Astrocyte (in vitro differentiated cells and primary cell): ENCODE measurements at places on chromosomes 7 and 10. TPM values are rescaled to one million over a fixed set of nuclear protein-coding genes. Genes with fewer than 3 reads are reported as not detected.

RNLS gene
- 6.9 and 9.2 TPM in 2 replicates for total RNA-seq

NCF1 gene
- not detected in 2 replicates for total RNA-seq

TFPI2 gene
- total RNA-seq = 66.2 and 74.8 TPM in 2 replicates

SDK1 gene
- 1.6 and 4.2 TPM in 2 replicates for total RNA-seq

FOXL3 gene
- total RNA-seq = not detected in 2 replicates

MPP7 gene
- 6.9 and 7.1 TPM in 2 replicates for total RNA-seq

CPA4 gene
- 98.6 and 111 TPM in 2 replicates for total RNA-seq

- no peak overlapping the region for H3K4me3 ChIP-seq
- H3K27ac ChIP-seq = peak overlapping the region; percentile 24
- H3K4me1 ChIP-seq = no peaks in the 10 kb centered on the region
- H3K36me3 ChIP-seq = no peaks in the 10 kb centered on the region
- no peaks in the 10 kb centered on the region for H3K27me3 ChIP-seq
- peak; percentile 77 for DNase-seq
Observed at GRCh38 chr7:80542398-80542797, 30.5 kb upstream of the GNAT3 start.

- no peak for DNase-seq
- H3K27ac ChIP-seq = no peak overlapping the region
- no peaks in the 10 kb centered on the region for H3K36me3 ChIP-seq
- H3K27me3 ChIP-seq = no peaks in the 10 kb centered on the region
- no peak overlapping the region for H3K4me3 ChIP-seq
Observed at GRCh38 chr10:127303105-127303504, 106.7 kb upstream of the INSYN2A start.

DNA sequence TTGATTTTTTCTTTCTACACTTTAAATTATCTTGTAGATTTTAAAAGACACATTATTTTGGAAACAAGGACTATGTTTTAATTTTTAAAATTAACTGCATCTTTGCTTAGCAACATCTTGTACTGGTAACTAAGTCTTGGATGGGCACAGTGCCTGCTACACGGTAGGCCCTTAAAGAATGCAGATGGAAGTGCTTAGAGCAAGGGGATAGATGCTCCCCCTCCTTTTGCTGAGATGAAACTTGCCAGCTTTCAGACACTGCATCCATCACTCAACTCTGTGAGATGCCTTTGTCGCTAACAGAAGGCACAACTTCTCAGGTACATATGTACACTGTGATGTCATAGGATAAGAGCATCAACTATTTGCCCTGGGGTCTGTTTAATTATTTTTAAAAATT lies 103.9 kb downstream of the LRRC18 start:
- no peak for DNase-seq
- H3K27ac ChIP-seq = no peak overlapping the region
- H3K4me3 ChIP-seq = no peak overlapping the region

GRCh38 chr10:110462166-110463095 lies 35.3 kb upstream of the DUSP5 start:
- no peak overlapping the region for H3K27ac ChIP-seq
- H3K4me3 ChIP-seq = no peak overlapping the region
- no peak for DNase-seq
- H3K36me3 ChIP-seq = no peaks in the 10 kb centered on the region
- H3K27me3 ChIP-seq = no peaks in the 10 kb centered on the region

DNA sequence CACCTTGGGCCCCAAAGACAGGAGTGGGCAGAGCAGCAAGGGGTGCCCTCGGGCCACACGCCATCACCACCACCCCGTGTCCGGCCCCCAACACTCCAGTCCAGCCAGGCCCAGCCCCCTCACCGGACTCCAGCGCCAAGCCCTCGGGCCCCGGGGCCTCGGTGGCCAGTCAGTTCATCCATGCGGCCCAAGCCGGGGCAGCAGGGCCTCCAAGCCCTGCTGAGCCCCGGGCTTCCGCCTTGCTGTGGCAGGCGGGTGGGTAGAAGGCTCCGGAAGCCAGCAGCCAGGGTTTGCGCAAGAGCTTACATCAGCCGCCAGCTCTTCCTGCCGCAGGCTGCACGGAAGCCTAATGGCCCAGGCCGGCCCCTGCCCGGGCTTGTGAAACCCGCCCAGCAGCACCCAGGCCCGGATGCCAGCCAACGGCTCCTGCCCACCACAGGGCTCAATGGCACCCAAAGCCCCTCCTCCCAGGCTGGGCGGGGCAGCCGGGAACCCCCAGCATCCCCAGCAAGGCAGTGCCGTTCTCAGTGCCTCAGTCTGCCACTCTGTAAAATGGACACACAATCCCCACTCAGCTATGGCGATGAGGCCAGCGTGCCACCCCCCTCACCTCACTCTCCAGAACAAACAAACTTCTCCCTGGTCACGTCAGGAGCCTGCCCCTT lies 26.5 kb downstream of the TNRC18 start:
- no peak overlapping the region for H3K27ac ChIP-seq
- H3K36me3 ChIP-seq = peaks cover 5% of the 10 kb centered on the region
- H3K4me3 ChIP-seq = no peak overlapping the region
- H3K27me3 ChIP-seq = no peaks in the 10 kb centered on the region

GRCh38 chr7:131255242-131255641 lies 72.4 kb upstream of the MKLN1 start:
- H3K27ac ChIP-seq = no peak overlapping the region
- H3K4me3 ChIP-seq = no peak overlapping the region
- no peaks in the 10 kb centered on the region for H3K4me1 ChIP-seq
- no peaks in the 10 kb centered on the region for H3K36me3 ChIP-seq

DNA sequence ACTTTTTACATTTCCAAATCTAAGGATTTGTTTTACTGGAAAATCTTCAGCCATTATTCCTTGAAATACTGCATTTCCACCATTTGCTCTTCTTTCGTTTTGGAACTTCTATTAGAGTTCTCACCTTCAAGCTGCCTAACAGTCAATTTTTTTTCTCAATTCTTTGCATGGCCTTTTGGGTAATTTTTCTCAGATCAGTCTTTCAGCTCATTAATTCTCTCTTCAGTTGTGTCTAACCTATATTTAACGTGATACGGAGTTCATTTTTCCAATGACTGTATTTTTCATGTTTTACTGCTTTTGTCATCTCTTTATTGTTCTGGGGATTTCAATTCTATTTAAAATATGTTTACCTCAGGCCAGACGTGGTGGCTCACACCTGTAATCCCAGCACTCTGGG lies 123.7 kb upstream of the AOAH start:
- no peak for DNase-seq
- H3K27me3 ChIP-seq = no peaks in the 10 kb centered on the region
- no peaks in the 10 kb centered on the region for H3K36me3 ChIP-seq
- no peak overlapping the region for H3K27ac ChIP-seq
- no peak overlapping the region for H3K4me3 ChIP-seq

- no peak for DNase-seq
- H3K4me3 ChIP-seq = no peak overlapping the region
- H3K36me3 ChIP-seq = no peaks in the 10 kb centered on the region
- H3K27me3 ChIP-seq = no peaks in the 10 kb centered on the region
- no peaks in the 10 kb centered on the region for H3K4me1 ChIP-seq
Observed at GRCh38 chr10:83961620-83962019, 177.7 kb upstream of the GHITM start.

DNA sequence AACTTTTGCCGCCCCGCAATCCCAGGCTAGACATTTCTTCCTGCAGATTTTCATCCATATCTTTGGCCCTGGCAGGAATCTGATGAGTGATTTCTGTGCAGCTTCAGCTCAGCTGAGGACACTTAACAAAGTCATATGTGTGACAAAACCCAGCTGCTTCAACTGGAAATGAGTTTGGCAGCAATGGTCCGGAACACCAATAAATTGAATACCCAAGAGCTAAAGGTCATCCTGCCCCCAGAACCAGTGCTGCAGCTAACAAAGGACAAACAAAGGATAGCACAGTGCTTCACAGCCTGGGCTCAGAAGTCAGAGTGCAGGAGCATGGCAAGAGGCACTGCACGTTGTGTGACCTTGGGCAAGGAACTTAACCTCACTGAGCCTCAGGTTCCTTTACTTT lies 40.0 kb upstream of the TRIL start:
- H3K27me3 ChIP-seq = peaks cover 9% of the 10 kb centered on the region
- H3K27ac ChIP-seq = no peak overlapping the region
- H3K4me1 ChIP-seq = no peaks in the 10 kb centered on the region
- no peak overlapping the region for H3K4me3 ChIP-seq
- no peak for DNase-seq

GRCh38 chr7:139687211-139687954 lies 90.4 kb downstream of the HIPK2 start:
- H3K36me3 ChIP-seq = no peaks in the 10 kb centered on the region
- peaks cover 20% of the 10 kb centered on the region for H3K4me1 ChIP-seq
- no peak overlapping the region for H3K4me3 ChIP-seq
- DNase-seq = no peak
- H3K27me3 ChIP-seq = no peaks in the 10 kb centered on the region

DNA sequence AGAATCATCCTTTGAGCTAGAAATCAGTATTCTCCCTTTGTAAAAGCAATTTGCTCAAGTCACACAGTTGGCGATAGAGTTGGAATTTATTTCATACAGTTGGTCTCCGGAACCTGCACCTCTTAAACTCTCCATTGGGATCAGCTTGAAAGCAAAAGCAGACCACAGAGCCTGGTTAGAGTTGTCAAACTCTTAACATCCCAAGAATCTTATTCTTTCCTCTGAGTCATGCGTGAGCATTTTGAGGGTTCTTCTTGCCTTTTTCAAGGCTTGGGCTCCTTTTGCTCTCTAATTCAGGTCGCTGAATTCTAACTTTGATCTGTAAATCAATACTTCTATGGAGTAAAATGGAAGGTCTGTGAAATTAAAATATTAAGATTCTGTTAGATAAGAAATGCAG lies 19.6 kb upstream of the SCIN start:
- DNase-seq = peak; percentile 85
- no peaks in the 10 kb centered on the region for H3K27me3 ChIP-seq
- no peaks in the 10 kb centered on the region for H3K4me1 ChIP-seq

GRCh38 chr10:131931981-131932380 lies 31.2 kb downstream of the PPP2R2D start:
- no peak for DNase-seq
- no peak overlapping the region for H3K4me3 ChIP-seq
- peaks cover 3% of the 10 kb centered on the region for H3K36me3 ChIP-seq
- H3K27ac ChIP-seq = no peak overlapping the region

GRCh38 chr7:380711-381210 lies 90.8 kb downstream of the FOXL3 start:
- no peaks in the 10 kb centered on the region for H3K4me1 ChIP-seq
- H3K27ac ChIP-seq = no peak overlapping the region
- H3K4me3 ChIP-seq = no peak overlapping the region
- no peak for DNase-seq
- H3K27me3 ChIP-seq = peaks cover 31% of the 10 kb centered on the region
- H3K36me3 ChIP-seq = no peaks in the 10 kb centered on the region

DNA sequence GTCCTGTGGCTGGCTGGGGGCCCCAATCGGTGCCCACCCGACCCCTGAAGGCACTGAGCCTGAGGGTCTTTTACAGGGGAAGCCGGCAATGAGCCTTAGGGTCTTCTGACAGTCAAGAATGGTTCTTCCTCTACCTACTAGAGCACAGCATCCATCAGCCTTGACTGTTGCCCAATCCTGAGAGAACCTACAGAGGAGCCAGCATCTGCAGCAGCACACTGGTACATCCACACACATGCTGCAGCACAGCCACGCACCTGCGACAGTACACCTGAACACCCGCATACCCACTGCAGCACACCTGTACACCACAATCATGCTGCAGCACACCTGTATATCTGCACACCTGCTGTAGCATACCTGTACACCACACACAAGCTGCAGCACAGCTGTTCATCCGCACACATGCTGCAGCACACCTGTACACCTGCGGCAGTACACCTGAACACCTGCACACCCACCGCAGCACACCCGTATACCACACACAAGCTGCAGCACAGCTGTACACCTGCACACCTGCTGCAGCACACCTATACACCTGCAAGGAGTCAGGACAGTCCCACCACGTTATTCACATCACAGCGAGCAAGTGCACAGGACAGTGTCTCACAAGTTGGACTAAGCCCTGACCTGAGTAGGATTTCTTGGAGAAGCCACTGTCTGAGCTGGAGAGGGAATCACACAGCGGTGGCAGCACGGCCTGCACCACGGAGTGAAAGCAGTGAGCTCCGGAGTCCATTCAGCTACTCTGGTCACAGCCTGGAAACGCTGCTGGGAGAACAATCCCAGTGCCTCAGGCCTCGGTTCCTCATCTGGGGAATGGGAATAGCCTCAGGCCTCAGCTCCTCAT lies 56.4 kb downstream of the VIPR2 start:
- no peak for DNase-seq
- no peaks in the 10 kb centered on the region for H3K4me1 ChIP-seq
- H3K36me3 ChIP-seq = no peaks in the 10 kb centered on the region
- H3K27me3 ChIP-seq = no peaks in the 10 kb centered on the region
- no peak overlapping the region for H3K4me3 ChIP-seq

DNA sequence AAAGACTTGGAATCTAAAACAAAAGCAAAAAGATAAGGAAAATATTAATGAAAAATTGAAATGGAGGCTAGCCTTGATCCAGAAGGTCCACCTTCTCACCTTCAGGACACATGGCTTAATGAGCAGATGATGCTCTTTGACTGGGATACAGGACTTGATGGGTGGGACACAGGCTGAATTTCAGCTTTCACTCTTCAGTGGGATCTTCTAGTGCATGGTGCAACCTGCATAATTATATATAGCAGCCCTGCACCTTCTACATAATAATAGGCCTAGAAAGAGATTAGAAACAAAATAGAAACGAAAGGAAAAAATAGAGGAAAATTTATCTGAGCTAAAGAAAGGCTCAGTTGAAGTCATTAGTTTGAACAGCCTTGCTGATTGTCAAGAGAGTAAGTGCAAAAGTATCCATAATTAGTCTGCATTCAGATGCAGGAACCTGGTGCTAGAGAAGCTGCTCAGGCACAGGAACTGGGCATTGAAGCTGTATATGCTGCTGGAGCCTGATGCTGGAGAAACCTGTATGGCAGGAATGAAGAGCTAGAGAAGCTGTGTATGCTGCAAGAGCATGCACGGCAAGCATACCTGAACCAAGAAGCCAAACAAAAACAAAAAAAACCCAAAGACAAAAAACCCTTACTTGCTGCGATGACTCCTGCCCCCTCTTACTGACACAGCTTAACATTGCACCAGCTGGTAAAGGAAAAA lies 19.4 kb downstream of the MKLN1 start:
- no peaks in the 10 kb centered on the region for H3K4me1 ChIP-seq
- no peak for DNase-seq
- no peaks in the 10 kb centered on the region for H3K36me3 ChIP-seq
- H3K27me3 ChIP-seq = no peaks in the 10 kb centered on the region
- H3K27ac ChIP-seq = no peak overlapping the region
- no peak overlapping the region for H3K4me3 ChIP-seq

DNA sequence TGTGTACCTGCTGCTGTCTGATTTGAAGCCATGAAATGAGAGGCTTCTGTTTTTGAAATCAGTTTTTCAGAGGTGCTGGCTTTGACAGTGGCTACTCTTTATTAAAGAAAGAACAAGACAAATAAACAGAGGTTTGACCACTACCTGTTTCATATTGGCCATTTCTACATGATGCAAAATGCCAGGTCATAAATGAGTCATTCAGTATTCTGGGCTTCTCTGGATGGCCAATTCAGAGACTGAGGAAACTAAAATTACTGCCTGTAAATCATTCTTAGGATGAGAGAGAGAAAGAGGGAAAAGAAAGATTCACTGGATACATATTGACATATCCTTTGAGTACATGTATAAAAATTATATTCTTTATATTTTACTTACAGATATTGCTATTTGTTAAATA lies 303.3 kb upstream of the ETV1 start:
- H3K27ac ChIP-seq = no peak overlapping the region
- no peak overlapping the region for H3K4me3 ChIP-seq
- H3K36me3 ChIP-seq = no peaks in the 10 kb centered on the region
- H3K27me3 ChIP-seq = no peaks in the 10 kb centered on the region
- DNase-seq = no peak
